ENCODE measurements at places on chromosomes 12 and 14.

- DNase-seq: no peak
Measured at GRCh38 chr12:116964054-116965050, 53.6 kb downstream of the FBXW8 start.

GRCh38 chr12:116528065-116528464, 31.1 kb upstream of the MAP1LC3B2 start:
- no peak for DNase-seq

DNA sequence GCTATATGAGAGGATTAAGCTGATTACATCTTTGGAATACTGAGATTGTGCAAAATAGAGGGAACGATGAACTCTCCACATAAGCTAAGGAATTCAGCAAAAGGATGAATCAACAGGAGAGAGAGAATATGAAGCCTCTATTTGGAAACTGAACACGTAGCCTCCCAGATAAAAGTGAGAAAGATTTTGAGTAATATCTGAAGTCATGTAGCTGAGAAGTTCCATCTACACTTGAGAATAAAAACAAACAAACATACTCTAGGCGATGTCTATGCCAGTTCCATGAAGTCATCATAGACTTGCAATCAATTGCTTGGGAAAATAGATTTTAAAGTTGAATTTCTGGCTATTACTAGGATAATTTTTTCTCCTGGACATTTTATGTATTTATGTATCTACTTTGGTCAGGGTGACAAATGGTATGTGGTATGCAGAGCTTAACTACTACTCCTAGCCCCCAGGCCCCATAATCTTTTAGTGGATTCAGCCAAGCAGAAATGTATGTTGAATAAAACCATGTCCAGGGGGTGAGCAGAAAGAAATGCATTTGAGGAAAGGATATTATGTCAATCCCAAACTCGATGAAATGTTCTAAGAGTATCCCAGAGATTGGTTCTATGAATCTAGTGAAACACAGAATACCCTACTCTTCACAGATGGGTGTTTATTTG, 627.4 kb downstream of the DIO2 start:
- no peak for DNase-seq

GRCh38 chr14:47526591-47527244, 148.7 kb downstream of the MDGA2 start:
- DNase-seq: no peak

DNA sequence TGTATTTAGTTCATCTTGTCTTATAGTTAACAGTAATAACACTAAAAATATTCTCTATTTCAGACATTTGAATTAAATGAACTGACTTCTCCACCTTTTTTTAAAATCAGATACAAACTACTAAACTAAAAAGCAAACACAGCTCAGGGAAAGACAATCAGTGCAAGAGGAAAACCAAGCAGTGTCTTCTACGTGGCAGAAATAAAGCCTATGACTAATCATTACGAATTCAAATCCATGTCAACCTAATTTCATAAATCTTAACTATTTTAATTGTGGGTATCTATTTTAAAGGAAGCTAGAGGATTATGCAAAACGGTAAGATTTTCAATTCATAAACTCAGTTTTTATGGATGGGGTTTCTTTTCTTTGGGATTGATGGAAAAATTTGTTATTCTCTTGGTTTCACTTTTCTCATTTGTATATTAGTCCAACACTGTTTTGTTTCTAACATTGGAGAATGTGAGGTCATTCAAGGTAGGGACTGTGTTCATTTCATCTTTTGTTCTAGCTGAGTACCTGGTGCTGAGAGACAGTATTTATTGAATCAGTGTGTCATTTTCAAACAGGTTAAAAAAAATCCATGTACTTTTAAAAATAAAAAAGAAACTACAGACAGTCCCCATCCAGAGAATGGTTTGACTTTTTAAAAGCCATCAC, 12.8 kb upstream of the PALS1 start:
- DNase-seq: no peak

DNA sequence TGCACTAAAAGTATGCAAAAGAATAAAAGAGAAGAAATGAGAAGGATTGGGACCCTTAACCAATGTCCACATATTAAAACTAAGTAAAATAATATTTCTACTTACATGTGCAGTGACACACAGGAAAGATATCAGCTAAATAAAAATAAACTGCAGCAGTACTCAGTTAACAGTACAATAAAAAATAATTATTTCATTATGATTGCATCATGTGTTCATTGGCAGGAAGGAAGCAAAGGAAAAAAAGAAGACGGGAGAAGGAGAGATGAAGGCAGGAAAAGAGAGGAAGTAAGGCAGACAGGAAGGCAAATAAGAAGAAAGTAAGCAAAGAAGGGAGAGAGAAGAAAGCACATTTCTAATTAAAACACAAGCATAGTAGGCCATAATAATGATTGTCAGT, 33.0 kb downstream of the RASSF9 start:
- no peak for DNase-seq

DNA sequence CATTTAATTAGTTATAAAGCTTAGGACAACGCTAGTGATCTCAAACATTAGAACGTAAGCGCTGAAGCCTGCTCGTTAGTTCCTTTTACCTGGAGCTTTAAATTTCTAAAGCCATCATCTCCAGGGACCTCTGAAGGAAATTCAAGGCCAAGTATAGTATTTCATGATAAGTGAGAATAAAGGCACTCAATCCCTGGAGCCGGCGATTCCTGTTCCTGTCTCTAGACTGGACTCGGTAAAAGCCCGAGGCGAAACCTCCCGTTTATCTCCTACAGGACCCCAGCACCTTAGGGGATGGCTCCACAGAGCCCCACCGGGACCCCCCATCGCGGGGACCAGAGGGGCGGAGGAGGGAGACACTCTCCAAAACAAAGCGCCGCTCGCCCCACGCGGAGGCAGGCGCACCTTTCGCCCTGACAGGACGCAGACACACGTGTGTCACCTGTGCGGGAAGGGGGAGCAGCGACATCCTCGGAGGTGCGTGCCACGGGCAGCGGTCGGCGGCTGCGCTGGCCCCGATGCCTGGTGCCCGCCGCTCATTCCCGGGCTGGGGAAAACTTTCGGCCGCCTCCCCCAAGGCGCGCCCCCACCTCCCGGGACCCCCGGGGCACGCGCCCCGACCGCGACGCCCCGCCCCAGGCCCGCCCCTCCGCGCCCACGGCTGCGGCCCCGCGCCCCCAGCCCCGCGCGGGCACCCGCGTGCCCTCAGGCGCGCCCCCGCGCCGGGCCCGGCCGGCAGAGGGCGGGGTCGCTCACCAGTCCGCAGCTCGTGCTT, 678 bp downstream of the RPS6KA5 start:
- DNase-seq: peak; percentile 9

DNA sequence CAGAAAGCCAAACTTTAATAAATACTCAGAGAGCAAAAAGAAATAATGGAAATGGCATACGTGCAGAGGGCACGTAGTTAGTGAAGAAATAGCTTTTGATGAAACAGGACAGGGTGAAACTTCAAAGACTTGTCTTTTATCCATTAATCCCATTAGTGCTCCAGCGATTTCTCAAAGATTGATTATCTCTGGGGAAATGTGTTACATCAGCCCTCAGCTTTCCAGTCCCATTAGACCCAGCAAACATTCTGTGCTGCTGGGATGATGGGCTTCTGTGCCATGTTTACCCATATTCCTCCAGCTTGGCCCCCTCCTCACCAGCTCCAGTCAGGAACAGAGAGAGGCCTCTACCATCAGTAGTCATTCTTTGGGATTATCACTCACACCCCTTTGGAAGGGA, 113.1 kb downstream of the CACNA1C start:
- DNase-seq: no peak

DNA sequence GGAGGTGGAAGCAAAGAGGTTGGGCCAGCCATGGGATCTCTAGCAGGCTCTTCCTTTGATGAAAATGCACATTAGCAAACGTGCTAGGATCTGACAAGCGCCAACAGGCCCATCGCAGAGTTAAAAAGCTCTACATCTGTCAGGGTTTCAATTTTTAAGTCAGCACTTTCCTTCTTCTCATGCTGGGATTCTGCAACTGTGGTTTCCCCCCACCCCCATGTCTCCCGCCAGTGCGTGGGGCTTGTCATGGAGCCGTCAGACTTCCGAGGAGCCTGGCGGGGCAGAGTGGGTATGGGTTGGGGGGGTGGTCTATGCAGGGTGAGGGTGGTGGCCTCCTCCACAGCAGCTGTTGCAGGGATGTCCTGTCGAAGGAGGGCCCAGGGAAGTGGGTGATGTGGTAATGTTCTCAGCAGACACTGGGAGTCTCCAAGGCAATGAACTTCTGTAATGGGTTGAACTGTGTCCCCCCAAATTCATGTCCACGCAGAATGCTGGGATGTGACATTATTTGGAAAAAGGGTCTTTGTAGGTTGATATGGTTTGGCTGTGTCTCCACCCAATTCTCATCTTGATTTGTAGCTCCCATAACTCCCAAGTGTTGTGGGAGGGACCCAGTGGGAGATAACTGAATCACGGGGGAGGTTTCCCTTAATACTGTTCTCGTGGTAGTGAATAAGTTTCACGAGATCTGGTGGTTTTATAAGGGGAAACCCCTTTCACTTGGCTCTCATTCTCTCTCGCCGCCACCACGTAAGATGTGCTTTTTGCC, 115.2 kb upstream of the MAP1LC3B2 start:
- DNase-seq: peak; percentile 4

- DNase-seq: no peak
Measured at GRCh38 chr12:62919838-62920237, 15.1 kb downstream of the PPM1H start.

- no peak for DNase-seq
Measured at GRCh38 chr14:105117710-105118385, 50.7 kb downstream of the JAG2 start.

DNA sequence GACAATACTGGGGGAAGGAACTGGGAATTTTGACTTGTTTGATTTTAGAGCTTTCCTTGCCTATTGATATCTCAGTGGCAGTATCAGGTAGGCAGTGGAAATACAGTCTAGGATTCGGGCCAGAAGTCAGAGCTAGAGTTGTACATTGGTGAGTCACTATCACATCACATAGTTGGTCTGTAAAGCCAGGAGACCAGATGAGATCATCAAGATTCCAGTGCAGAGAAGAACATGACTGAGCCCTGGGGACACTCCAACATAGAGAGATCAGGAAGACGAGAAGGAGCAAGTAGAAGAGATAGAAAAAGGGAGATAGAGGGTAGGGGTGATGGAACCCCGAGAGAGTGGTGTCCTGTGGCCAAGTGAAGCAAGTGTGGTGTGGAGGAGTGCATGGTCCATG, 46.6 kb upstream of the NR1H4 start:
- no peak for DNase-seq

DNA sequence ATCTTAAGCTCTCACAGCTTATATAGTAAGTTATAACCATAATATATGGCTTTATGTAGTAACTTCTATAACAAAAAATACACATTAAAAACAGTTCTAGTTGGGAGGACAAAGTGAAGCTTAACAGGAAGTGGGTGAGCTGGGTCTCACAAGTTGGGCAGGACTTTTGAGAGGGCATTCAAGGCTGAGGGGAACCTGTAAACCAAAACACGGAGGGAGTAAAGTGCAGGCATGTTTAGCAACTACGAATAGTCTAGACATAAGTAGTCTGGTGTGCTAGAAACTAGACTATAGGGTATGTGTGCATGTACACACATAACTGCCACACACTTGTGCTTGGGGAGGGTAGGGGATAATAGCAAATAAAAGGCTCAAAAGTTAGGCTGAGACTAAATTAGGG, 14.2 kb upstream of the NEK9 start:
- DNase-seq: no peak

DNA sequence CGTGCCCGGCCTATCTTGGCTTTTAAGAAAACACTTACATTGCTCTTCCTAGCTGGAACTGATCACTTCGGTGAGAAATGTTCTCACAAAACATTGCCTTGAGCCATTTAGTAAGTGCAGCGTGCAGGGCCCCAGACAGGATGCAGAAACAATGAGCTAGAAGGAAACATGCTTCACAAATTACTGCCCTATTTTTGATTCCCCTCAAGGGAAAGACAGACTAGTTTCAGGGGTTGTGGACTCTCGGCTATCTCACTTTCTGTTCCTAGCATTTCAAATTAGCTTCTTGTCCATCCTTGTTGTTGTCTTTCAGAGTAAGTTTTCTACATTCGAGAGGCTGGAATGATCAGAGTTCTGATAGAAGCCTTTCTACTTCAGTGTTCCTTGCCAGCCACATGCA, 21.6 kb downstream of the TGFB3 start:
- DNase-seq: no peak
